ENCODE measurements at places on chromosomes 7 and 10.

DNA sequence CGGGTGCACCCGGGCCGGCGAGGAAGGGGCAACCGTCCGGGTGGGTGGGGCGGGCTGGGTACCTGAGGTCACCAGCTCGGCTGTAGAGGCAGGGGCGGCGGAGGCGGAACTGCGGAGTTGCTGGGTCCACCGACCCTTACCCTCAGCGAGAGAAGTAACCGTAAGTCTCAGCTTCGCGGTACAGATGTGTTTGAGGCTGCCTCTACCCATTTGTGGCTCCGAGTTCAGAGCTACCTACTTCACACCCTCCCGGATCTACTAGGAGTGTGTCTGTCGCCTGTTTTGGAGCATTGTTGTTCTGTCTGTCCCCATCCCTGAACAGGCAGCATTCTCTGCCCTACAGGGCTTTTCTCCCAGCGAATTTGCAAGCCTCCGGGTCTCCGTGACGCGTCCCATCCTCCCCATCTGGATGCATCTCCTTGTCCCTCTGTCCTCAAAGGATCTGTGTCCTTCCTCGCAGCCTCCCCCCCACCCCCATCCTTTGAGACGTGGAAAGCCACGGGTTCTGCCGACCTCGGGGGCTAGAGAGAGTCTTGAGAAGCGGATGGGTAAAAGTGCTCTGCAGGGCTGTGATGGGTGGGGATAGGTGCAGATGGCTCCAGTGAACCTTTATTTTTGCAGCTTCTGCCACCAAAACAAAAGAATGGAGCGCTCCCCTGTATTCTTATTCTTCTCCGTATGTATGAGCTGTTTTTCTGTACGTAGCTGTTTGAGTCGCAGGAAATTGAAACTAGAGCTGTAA lies 757 bp downstream of the ANKIB1 start:
- DNase-seq: peak; percentile 32

DNA sequence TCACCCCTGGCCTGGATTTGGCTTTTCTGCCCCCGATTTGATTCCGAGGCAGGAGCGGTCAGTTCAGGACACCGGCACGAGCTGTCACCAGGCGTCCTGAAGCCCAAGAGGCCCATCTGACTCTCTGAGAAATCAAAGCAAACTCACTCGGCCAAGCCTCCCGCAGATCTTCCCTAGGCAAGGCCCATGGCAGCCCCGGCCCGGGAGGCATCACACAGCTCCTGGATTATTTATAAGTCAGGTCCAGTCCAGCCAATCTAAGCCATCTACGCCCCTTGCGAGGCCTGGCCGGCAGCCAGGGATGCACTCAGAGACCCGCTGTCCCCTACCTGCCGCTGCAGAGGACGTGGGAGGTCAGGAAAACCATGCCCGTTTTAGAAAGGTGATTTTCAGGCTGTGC lies 87.3 kb upstream of the DIP2C start:
- DNase-seq: no peak

DNA sequence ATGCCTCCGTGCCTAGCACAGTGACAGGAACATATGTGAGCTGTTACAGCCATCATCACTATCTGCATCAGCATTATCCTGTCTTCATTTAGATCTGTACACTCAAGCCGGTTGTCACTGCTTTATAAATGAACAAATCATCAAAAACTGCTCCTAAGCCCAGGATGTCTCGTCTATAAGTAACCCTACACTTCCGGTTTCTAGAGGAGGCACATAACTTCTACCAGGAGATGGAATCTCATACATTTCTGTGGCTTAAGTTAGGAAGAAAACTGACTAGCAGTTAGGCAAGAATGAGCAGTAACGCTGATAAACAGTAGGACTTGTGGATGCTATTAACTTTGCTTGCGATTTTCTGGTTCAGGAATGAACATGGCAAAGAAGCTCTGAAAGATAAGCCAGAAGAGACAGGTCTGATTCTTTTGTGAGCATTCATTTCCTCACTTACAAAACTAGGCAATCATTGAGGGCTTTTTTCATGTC lies 1199.2 kb downstream of the SORCS3 start:
- DNase-seq: no peak

DNA sequence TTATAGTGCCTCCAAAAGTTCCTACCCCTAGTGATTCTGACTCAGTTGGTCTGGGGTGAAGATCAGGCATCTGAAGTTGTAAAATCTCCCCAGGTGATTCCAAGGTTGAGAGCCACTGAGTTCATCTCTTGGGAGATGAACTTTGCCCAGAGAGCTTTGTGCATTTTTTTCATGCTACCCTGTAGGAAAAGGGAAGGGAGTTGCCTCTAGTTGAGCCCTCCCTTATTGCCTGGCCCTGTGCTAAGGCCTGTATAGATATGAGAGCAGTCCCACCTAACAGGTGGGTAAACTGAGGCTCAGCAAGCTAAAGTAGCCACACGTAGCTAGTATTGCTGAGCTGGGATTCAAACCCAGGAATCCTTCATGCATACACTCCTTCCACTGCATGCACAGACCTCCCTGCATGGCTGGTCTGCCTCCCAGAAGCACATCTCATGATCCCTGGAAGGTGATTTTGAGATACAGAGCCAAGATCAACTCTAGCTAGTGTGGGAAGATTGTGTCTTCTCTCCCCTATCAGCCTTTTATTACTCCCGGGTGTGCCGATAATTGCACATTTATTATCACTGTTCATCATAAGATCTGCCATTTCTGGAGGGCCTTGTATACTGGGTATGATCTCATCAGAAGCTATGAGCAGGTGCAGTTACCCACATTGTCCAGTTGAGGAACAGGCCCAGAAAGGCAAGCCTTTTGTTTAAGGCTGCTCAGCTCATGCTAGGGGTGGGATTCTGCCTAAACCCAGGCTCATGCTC lies 47.0 kb downstream of the TBATA start:
- no peak for DNase-seq

- DNase-seq: no peak
Measured at GRCh38 chr7:128005117-128005516, 26.1 kb downstream of the LRRC4 start.

DNA sequence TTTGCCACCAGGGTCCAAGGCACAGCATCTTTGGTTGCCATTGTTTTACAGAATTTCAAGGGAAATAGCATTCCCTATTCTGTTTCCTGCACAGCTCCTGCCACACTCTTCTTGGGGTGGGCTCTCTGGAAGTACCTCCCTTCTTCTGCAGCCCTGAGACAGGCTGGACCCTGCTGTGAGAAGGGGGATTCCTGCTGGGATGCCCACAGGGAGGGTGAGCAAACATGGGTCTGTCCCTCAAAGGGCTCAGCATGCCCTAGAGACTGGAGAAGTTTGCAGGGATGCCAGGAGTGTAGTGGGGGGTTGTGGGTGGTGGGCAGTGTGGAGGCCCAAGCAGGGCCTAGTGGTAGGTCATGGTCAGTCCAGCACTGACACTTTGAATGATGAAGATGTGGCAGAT lies 222.2 kb upstream of the GPR26 start:
- no peak for DNase-seq

DNA sequence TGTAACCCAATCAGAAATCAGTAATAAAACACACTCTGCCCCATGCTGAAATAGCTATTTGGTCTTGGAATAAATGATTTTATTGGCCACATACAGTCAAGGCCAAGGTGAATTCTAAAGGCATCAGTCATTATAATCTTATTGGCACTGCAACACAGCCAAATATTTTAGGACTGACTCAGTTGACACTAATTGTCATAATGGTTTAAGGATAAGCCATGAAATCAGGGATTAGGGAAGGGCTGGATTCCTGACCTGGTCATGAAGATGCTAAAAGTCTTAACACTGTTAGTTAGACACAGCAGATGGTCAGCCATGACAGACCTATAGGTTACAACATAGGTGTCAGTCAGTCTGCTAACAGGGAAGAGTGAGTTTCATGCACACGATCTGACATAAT lies 330.3 kb upstream of the NPSR1 start:
- DNase-seq: no peak

GRCh38 chr7:139264220-139264619 lies 33.2 kb downstream of the UBN2 start:
- DNase-seq: no peak

DNA sequence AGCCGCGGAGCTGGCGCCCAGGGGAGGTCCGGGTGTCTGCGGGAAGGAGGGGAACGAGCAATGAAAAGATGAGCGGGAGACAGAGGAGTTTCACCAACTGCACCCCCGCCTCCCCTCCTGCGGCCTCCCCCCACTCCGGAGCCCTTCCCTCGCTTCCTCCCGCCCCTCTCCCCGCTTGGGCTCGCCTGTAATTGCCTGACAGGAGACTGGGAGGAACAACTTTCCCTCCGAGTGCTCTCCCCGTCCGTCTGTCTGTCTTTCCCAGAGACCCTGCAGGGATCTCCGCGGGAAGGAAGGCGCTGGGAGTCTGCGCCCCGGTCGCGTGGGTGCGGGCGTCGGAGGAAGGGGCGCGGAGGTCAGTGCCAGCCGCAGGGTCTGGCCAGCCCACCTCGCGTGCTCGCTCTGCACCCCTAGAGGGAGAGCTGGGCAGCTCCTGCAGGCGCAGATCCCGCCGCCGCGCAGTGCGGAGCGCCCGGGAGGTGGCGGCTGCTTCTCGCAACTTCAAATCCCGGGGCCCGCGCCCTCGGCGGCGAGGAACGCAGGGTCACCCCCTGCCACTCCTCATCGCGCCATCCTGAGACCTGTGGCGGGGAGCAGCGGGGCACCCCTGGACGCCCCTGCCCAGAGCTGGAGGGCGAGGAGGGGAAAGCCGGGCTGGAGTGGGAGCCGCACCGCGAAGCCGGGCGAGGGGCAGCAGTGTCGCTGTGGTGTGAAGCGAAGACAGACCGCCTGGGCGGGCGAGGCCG lies 511 bp upstream of the NRP1 start:
- no peak for DNase-seq

- no peak for DNase-seq
Measured at GRCh38 chr7:143886826-143887477, 15.0 kb downstream of the TCAF1 start.

- DNase-seq: no peak
Measured at GRCh38 chr7:35571611-35572240, 123.2 kb downstream of the HERPUD2 start.

DNA sequence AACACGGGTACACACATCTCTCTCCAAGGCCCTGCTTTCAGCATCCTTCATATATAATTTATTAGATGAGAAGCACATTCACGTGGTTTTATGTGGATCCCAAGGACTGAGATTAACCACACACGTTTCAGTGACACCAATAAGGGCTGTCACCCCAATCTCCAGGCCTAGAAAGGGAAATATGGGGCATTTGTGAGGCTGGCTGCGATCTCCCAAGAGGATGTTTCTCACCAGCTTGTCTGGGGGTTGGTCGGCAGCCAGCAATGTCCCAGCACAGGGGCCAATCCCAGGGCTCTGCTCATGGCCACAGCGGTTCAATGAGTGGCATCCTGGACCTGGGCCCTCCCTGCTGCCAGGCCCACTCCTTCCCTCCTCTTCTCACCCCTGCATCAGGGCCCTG lies 115.5 kb downstream of the ITIH5 start:
- no peak for DNase-seq

Data from SW 1271 (cell line).